ENCODE measurements at places on chromosomes 12 and 14.

GRCh38 chr12:87054226-87054625 is 798.0 kb upstream of the MGAT4C start:
- no peak for DNase-seq

- no peak for DNase-seq
Observed at GRCh38 chr14:73426877-73427276, 31.5 kb downstream of the NUMB start.

GRCh38 chr12:39309516-39309915 is 133.4 kb downstream of the KIF21A start:
- DNase-seq: no peak

- no peak for DNase-seq
Observed at GRCh38 chr14:60815371-60815770, 80.8 kb downstream of the MNAT1 start.

DNA sequence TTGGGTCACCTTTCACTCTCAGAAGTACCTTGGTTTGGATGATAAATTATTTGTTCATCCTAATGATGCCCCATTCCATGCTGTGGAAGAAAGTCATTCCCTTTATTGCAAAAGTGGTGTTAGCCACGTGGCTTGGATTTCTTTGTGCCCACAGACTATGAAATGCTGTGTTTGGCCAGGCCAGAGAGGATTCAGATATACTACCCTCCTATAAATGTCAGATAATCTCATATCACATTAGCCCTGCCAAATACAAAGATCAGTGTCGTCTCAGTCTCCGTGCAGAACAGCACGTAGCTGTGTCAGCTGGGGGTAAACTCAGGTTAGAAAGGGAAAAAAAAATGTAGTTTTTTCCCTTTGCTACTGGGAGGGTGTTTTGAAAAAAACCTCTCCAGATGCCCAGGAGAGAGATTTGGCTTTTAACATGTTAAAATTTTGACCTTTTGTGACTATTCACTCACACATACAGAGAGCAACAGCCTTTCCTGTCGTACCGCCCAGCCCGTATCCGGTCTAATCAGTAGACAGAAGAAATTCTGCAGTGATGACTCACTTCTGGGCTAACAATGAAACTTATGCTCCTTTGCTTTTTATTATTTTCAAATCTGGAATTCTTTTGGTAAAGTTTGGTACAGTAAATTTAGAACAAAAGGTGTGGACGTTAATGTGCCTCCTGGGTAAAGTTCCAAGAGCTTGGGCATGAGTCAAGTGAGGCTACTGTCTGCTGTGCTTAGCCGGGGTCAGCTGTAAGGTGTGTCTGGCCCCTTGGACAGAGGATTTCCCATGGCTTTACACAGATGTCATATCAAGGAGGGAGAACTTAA is 8.5 kb upstream of the PTPRB start:
- DNase-seq: no peak

- no peak for DNase-seq
Observed at GRCh38 chr12:38328306-38328895, 11.8 kb downstream of the ALG10B start.

DNA sequence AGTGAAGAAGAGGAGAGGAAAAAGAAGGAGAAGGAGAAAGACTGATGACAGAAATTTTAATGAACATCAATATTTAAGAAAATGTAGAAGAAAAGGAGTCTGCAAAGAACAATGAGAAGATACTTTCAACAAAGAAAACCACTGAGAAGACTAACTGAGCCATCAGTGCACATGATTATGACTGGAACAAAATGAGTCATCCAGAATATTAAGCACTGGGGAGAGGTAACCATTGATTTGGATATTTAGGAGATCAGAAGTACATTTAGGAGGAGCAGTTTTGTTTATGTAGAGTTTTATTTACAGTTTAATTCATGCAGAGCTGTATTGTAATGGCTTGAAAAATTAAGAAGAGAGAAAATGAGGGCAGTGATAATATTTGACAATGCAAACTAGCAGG is 159.1 kb downstream of the C12orf50 start:
- DNase-seq: no peak

GRCh38 chr14:95248432-95248831 is 71.3 kb downstream of the CLMN start:
- no peak for DNase-seq

DNA sequence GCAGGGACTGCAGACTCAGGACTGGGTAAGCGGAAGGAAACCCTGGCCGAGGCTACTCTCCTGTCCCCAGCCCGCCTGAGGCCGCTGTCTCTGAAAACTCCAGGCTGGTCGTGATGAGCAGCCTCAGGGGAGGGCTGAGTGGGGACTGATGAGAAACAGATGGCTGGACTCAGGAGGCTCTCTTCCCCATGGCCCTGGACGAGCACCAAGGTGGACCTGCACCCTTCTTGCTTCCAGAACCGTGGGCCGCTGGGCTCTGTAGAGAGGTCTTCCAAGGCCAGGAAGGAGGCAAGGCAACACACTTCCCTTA is 1.1 kb downstream of the TEX22 start:
- no peak for DNase-seq

DNA sequence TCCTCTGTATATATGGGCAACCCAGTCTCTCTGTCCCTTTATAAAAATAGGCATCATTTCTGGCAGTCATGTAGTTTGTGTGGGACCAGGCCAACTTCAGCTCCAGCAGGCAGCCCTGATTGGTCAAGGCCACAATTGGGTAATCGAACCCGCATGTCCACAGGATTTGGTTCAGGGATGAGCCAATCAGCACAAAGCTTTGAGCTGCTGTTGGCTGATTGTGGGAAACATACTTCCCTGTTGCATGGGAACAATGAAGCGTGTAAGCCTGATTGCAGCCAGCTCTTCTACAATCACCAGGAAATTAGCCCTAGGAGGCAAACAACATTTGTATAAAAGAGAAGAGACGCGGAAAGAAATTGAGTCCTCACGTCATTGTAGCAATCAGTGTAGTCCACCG is 328.6 kb downstream of the PCNX1 start:
- no peak for DNase-seq

DNA sequence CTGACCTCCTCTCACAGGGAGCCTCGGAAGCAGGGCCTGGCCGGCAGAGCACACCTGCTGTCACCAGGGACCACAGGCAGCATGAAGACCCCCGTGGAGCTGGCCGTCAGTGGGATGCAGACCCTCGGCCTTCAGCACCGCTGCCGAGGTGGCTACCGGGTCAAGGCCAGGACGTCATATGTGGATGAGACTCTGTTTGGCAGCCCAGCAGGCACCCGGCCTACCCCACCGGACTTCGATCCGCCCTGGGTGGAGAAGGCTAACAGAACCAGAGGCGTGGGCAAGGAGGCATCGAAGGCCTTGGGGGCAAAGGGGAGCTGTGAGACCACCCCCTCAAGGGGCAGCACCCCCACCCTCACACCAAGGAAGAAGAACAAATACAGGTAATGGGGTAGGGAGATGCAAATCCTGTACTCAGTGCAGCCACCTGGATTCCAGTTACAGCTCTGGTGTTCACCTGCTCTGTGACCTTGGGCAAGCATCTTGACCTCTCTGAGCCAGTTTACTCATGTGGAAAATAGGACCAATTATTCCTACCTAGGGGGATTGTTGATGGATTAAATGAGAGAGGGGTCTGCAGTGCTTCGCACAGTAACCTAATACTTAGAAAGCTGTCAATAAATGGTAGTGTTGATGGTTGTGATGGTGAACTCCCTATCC is 1.3 kb downstream of the RITA1 start:
- DNase-seq: no peak

DNA sequence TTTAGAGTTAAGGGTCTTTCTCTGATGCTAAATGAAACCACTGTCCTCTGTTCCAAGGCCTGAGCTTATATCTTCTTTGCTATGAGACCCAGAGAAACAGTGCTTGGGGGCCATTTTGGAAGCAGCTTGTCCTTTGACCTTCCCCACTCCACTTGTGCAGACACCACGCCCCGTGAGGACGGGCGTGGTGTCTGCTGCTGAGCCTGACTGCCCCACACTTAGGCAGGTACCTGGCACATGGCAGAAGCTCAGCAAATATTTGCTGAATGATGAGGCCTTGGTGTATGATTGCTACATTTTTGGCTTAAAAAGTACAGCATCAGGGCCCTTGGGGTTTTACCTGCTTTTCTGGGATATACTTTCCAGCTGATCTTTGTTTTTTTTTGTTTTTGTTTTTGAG is 69.9 kb downstream of the RASSF3 start:
- no peak for DNase-seq

- no peak for DNase-seq
Observed at GRCh38 chr12:70919597-70920035, 922 bp downstream of the PTPRR start.

DNA sequence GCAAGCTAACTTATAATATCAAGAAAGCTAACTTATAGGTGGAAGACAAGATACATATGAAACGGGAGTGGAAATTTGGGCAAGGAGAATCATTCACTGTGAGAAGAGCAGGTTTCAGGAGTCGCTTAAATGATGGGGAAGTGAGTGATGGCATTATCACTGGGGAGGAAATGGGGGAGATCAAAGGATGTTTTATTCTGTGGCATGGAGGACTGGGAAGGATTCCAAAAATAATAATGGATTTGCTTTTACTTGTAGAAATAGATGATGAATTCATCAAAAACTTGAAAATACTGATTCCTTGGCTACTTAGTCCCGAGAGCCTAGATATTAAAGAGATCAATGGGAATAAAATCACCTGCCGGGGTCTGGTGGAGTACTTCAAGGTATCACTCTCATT is 47.8 kb downstream of the SAV1 start:
- no peak for DNase-seq

DNA sequence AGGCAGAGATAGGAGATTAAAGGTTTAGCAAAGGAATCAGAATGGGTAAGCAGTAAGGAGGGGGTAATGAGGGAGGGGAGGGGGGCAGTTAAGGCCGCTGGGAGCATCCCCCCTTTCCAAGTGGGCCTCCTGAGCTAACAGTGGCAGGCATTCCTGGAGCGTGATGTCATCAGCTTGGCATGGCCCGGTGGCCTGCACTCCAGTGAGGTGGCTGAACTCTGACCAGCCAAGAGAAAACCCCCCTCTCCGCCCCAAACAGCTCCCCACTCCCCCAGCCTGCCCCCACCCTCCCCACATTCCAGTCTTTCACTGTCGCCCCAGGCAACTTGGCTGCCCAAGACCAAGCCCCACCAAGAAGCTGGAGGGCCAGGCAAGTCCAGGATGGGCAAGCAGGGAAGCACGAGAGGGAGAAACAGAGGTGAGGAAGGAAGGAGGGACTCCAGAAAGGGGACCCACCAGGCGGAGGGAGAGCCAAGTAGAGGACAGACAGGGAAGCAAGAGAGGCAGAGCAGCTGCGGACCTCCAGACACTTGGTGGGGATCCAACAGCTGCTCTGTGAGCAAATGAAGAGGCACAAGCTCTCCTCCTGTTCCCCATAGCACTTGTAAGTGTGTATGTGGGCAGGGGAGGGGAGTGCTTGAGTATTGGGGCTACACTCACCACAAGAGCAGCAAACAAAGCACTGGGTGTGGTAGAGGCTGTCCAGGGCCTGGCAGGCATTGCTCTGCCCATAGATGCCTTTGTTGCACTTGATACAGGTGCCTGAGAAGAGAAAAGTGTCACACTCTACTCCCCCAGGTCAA is 4.5 kb downstream of the AJUBA start:
- no peak for DNase-seq

DNA sequence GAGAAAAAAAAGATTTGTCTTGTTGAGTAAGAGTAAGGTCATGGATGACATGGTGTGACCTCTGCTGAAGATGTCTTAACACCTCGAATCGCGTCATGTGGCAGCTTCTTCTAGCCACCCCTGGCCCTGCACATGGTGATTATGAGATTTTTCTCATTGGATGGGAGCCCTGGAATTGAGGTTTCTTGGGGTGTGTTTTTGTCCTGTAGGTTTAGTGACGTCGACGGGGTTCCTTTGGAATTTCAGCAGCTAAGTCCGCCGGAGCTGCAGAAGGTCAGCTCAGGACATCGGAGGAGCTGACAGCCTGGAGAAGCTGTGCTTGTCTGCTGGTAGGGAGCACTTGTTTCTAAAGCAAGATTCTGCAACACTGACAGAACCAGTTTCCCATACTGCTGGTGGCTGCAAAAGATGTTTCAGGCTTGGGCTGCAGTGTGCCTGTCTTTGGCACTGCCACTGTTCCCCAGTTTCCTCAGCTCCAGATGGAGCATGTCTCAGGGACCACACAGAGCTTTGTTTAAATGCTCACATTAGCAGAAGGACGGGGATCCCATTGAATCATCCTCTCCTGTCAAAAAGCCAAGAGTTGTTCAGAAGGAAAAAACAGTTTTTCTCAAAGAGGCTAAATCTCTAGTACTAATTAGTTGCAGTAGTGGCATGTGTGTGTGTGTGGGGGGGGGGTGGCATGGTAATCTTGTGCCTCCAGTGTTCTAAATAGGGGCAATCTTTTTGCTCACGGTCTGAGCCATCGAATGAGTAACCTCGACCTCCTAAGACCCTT is 5.2 kb upstream of the FOS start:
- DNase-seq: no peak

Measured in CD4-positive, alpha-beta T cell (primary cell).